Retina (tissue), 1 donor: ENCODE measurements at places on chromosomes 1 and 21.

DNA sequence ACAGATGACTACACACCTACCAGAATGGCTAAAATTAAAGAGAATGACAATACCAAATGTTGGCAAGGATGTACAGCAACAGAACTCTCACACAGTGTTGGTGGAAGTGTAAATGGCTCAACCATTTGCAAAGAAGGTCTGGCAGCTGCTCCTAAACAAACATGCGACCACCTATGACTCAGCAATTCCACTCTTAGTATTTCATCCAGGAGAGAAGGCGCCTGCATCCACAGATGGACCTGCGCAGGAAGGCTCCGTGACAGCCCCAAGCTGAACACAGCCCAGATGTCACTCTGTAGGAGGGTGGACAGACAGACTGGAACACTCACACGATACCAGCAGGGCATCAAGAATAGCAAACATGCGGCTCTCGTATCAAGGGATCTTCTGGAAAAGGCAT lies 6.7 kb downstream of the PTTG1IP start:
- DNase-seq: no peak

DNA sequence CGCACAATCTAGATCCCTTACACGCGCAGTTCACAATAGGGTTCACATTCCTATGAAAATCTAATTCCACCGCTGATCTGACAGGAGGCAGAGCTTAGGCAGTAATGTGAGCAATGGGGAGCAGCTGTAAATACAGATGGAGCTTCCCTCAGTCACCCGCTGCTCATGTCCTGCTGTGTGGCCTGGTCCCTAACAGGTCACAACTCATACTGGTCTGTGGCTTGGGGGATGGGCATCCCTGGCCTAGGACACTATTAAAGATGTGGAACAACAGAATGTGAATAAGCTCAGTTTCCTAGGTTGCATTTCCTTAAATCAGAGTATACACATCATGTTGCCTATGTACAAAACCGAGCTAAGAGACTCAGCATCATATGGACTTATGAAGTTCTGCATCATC lies 16.2 kb downstream of the IFI44 start:
- DNase-seq: no peak

DNA sequence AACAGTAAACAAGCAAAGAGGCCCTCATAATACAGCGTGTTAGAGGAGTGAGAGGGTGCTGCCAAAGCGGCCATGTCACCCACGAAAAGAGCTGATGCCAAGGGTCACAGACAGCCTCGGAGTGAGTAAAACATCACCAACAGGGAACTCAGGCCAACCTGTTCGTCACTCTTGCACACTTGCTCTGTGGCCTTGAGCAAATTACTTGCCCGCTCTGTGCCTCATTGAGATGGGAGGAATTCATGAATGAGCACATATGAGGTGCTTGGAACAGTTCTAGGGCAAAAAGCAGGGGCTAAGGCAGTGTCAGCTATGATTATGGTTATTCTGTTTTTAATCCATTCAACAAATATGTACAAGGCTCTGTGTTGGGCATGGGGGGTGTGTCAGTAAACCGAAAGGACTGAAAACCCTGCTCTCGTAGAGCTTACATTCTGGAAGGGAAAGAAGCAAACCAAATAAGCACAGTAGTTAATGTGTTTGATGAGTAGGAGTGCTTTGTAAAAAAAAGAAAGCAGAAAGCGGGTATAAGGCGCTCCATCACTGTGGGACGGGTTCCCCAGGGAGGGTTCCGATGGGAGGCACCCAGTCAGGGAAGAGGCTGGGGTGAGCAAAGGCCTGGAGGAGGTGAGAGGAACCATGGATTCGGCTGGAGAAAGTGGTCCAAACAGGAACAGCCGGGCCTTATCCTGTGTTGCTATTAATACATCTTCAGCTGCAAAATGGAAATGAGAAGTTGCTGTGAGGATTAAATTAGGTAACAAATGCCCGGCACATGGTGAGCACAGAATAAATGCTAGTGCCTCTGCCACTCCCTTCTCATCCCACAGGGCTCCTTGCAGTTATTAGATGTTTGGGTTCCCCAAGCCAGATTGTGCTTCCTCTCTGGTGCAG lies 39.5 kb upstream of the RD3 start:
- no peak for DNase-seq

DNA sequence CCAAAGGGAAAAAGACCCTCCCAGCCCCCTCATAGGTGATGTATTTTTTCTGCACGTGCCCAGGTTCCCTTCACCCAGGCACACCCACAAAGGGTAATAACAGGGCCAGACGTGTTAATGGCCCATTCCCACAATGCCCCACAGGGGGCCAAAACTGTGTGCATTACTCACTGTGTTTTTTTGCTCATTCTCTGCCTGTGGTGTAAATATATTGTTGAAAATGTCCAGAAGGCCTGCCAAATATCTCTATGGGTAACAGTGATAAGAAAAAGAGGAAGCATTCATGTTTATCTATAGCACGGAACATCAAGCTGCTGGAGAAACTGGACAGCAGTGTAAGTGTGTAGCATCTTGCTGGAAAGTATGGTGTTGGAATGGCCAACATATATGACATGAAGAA lies 21.9 kb downstream of the RHEX start:
- DNase-seq: no peak

DNA sequence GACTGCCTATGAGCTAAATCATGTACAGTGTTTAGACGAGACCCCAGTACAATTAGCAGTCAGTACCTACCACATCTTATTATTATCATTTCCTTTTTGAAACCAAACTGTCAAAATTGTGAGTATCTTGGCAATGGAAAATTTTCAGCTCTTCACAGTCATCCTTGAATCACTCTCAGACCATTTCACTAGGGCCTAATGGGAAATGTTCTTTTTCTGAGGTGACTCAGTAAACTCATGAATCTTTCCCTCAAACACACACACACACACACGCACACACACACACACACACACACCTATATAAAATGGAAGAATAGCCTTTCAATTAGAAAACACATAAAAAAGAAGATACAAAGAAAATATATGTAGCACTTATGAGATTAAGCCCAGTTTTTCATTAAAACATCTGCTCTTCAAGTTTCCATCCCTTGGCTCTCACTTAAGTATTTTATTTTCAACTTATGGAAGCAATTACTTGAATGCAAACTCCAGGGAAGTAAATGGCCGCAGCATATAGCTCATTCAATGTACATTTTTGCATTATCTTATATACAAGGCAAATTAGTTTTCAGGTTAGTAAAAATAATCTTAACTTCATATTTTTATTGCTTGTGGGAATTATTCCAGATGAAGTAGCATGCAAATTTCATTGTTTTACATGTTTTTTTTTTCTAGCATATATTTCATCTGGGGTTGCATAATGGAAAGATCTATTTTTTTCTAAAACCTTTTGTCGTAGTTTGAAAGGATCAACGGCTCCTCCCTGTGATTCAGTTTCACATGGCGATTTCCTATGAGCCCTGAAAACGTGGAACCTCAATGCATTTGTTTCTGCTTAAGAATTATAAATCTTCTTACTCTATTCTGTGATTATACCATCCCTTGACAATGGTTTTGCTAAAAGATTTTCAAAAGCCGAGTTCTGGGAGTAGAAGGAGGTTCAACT lies 46.3 kb upstream of the TMPRSS15 start:
- no peak for DNase-seq
